COLO829 (cell line): ENCODE measurements at places on chromosomes 3 and 15.

DNA sequence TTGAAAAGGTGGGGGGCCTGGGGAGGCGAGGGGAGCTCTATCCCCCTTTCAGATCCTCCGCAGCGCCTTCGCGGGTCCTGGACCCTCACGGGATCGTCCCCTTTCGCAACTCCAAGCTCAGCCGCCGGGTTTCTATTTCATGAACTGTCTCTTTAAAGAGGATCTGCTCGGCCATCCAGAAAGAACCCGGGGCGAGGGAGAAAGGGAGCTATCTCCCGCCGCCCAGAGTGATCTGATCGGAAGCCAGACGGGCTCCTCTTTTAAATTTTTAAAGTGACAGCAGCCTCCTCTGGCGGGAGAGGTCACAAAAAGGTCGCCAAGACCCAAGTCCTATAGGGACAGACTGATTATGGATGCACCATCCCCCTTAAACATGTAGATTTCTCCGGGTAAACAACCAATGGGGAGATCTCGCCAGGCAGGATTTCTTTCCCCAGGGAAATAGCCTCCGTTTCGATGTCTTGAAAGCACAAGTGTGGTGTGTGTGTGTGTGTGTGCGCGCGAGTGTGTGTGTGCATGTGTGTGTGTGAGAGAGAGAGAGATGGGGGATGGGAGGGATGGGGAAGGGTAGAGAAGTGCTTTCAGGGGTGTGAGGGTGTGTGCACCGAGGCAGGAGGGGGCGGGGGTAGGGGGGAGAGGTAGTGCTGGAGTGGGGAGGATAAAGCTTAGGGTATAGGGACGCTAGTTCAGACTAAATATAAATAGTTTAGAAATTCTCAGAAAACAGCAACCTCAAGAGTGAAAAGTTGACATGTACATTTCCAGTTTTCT, 516.1 kb downstream of the MECOM start:
- peak; percentile 57 for DNase-seq

GRCh38 chr3:23900744-23901143, 16.0 kb downstream of the NKIRAS1 start:
- DNase-seq: peak; percentile 31

DNA sequence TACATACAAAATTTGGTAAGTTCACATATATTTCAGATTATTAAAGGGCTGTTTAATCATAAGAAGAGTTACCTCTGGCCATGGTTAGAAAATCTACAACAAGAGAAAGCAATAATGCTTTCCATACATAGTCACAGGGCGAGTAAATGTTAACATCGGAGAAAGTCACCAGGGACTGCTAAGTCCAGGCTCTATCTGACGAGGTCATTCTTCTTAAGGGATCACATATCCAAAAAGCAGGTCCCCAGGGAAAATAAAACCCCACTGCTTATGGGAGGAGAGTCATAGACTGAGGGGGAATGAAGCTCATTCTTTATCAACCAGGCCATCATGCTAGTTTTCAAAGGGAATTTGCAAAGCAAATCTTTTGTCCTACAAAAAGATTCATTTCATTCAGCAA, 3.1 kb downstream of the PCYT1A start:
- DNase-seq: no peak

GRCh38 chr3:46695962-46696894, 2.7 kb upstream of the ALS2CL start:
- no peak for DNase-seq

DNA sequence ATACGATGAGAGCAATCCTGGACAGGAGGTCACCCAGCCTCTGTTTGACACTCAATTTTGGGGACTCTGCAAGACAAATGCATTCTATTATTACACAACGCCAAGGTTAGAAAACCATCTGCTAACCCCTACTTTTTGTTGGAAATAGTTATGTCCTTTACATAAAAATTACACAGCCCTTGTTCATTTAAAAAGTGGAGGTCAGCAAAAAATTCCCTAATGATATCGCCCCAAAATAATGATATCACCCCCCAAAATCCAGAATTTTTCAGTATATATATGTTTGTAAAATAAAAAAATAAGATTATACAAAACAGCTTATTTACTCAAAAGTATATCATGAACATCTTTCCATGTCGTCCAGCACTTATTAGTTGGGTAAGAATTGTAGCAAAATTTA, 11.4 kb downstream of the ROPN1 start:
- DNase-seq: no peak

DNA sequence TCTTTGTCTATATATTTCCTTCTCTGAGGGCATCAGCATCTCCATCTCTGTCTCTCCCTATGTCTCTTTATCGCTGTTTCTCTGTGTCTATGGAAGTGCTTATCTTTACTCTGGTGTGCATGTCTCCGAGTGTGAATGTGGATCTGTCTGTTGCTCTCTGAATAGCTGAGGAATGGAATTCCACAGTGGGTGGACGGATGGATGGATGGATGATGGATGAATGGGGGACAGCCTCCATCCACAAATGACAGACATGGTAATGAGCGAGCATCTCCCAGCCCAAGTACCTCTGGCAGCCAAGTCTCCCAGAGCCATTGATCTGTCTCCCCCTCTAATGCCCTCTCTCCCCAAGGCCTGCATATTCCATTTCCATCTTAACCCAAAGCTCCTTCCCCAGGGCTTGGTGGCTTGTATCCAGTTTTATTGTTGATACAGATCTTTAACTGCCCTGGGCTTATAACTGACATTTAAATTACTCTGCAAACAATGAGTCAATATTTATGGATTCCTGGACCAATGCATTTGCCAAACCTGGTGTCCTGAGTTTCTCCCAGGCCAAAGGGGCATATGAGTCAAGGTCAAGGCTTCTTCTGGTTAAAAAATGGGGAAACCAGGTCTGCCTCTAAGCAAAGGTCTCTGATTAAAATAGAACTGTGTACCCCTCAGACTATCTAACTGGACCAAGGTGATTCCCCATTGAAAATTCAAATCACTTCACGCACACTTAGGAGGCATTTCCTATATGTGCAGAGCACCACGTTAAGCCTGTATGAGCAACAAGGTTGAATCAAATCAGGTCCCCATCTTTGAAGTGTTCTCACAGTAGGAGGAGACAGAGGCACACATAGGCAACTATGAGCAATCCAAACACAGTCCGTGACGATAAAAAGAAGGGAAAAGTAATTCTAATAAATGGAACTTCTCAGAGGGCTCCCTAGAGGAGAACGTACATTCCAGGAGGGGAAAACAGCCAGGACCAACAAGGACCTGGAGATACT, 109.9 kb downstream of the TLE3 start:
- no peak for DNase-seq

- no peak for DNase-seq
Measured at GRCh38 chr3:27625864-27626263, 96.3 kb downstream of the EOMES start.

GRCh38 chr15:51062736-51063135, 32.0 kb downstream of the TNFAIP8L3 start:
- no peak for DNase-seq

DNA sequence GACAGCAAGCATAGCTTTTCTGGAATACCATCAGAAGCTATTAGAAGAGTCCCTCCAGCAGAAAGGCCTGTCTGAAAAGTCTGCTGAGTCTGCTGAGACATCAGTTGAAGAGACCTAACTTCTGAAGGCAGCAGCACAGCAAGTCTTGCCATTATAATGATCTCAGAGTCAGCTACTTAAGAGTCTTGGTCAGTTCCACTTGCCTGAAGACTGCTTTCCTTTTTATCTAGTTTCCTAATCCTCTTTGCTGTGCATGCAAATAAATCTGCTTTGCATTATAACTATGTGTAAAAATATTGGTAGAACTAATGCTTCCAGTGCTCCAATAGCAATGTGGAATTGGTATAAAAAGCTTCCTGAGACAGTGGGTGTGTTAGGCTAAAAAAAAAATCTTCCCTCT, 34.9 kb upstream of the CPOX start:
- DNase-seq: no peak

GRCh38 chr3:72265256-72266015, 480.5 kb upstream of the PROK2 start:
- no peak for DNase-seq

GRCh38 chr15:34185666-34186065, 24.2 kb downstream of the KATNBL1 start:
- no peak for DNase-seq

- no peak for DNase-seq
Measured at GRCh38 chr3:94784274-94784673, 721.4 kb downstream of the NSUN3 start.

- DNase-seq: no peak
Measured at GRCh38 chr3:42936157-42936981, 30.4 kb downstream of the ZNF662 start.

GRCh38 chr3:126031981-126032471, 51.9 kb downstream of the SLC41A3 start:
- DNase-seq: no peak

DNA sequence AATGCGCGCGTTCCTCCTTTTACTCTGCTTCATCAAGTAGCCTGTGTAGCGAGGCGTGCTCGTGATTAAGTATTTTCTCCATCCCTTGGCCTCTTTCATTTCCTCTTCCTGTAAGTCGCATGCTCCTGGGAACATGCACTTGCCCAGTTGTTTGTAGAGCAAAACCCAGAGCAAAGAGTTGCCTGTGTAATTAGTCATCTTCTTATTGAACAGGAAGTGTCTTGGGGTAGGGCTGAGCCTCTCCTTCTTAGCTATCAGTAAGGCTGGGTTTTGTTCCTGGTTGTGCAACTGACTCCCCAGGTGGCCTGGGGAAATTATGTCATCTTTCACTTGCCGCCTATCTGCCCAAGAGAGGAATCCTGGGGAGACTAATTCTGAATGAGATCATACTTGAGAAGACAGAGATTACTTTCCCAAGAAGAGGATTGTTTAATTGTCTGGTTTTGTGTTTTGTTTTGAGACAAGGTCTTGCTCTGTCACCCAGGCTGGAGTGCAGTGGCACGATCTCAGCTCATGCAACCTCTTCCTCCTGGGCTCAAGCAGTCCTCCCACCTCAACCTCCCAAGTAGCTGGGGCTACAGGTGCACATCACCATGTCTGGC, 14.9 kb downstream of the LIPH start:
- DNase-seq: no peak

GRCh38 chr3:129624347-129625071, 18.0 kb upstream of the PLXND1 start:
- no peak for DNase-seq

DNA sequence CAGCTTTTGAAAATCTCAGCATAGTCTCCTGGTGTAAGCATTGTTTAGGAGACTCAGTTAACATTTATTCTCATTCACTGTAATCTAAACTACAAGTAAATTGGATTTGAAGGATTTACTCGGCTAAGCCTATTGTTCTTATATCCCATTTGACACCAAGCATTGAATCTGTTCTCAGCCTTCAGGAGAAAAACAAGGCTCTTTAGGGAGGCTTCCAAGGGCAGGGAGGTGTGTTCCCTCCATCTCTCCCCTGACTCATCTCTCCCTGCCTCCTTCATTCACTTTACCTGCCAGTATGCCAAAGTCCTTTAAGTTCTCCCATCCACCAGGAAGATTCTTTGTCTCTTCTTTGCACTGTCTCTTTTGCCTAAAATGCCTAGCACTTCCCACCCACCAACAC, 347.8 kb downstream of the MFSD1 start:
- DNase-seq: no peak

DNA sequence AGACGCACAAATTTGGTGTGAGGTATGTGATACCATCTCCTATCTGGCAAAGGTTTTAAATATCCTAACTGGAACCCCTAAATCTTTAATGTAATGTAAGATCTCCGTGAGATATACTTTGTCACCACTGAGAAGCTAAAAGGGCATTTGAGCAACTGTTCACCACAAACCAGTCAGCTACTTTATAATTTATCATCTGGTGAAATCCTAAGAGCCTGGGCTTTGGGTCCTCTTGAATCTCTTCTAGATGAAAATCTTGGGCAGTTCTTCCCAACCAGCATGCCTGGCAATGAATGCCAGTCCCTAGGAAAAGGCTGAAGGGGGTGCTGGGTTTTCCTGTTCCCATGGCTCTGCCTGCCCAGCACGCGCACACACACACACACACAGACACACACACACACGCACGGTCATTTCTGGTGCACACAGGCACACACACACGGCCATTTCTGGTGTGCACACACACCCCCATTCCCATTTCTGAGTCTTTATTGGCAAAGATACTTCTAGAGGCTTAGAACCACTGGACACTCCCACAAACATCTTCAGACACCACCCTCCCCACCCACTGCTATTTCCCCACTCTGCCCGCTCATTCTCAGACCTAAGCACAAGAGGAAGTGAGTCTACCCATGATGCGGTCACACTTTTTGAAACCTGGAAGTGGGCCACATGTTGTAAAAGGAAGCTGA, 72.6 kb downstream of the MYO1E start:
- DNase-seq: peak; percentile 63
